ENCODE measurements at places on chromosomes 2 and 18.

DNA sequence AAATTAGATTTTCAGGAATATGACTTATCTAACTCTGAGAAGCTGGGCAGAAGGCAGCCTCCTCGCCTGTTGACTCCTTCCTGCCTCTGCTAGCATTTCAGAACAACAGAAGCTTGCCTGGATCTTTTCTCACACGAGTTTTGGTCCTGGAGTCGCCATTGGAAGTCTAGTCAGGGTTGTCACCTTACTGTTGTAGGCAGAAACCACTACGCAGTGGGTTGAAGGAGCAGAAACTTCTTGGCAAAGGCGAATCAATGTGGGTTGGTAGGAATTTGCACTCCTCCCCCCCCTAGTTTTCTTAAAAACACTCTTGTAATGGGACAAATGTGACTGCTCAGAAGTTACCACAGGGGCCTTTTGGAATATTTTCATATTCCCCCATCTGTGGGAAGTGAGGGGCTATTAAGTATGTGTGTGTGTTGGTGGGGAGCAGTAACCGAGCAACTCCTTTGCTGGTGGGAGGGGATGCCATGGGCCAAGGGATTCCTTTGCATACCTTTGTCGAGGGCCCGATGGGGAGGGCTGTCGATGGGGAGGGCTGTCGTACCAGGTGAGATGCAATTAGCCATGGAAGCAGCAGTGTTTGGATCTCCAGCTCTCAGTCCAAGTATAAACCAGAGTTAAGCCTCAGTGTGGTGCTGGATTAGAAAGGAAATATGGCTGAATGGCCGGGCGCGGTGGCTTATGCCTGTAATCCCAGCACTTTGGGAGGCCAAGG is 117.4 kb downstream of the FMNL2 start:
- no peak for DNase-seq

GRCh38 chr2:42764096-42764495 is at the start of gene OXER1:
Gene OXER1, minus strand, starts transcription at chr2:42764135. Its CDS starts 73 bp downstream, at chr2:42764062.
- no peak for DNase-seq

GRCh38 chr2:31328026-31328425 is 86.5 kb downstream of the XDH start:
- DNase-seq: no peak

GRCh38 chr18:46397174-46397573 is 259.8 kb downstream of the LOXHD1 start:
- DNase-seq: no peak

DNA sequence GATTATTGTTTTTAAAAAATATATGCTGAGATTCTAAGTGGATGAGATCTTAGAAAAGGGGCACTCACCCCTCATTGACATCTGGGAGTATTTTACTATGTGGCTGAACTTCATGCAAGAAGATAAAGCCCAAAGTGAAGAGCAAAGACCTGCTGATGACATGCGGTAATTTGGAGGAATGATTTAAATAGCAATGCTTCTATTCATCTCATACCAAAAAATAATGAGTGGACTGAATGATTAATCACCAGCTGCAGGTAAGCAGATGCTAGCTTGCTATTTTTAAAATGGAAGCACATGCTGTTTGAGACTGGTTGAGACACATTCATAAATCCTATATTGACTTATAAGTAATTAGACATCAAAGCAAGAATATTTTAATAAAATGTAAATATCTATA is 12.7 kb upstream of the CDK15 start:
- DNase-seq: no peak

DNA sequence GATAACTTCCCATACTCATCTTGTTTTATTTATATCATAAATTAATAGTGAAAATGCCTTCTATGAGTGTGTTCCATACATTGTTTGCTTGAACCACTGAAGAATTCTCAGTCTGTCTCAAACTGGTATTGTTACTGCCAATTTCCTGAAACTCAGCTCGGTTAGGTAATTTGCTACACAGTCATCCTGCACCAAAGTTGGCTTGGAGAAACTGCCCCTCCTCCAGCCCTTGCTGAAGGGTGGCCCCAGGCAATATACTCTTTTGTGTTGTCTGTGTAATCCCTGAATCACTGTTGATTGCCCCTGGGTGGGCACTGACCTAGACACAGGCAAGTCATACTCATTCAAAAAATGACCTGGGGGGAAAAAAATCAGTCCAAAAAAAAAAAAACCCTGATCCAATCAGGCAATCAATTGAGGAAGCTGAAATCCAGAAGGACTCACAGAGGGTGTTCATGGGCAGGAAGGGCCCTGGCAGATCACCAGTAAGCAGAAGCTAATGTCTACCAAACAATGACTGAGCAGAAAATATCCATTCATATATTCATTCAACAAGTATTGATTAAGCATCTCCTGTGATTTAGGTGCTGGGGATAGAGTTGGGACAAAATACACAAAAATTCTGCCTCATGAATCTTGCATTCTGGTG is 3.8 kb upstream of the SESTD1 start:
- DNase-seq: no peak

DNA sequence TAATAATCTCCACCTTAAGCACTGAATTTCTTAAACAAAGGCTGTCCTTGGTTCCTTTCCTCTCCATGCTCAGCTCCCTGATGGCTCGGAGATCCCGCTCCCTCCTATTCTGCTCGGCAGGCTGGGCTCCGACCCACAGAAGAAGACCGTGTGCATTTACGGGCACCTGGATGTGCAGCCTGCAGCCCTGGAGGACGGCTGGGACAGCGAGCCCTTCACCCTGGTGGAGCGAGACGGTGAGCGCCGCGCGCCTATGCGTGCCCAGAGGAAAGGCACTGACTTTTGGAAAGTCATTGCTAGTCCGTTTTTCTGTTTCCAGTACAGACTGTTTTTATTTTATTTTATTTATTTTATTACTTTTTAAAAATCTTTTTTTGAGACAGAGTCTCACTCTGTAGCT is 9.6 kb downstream of the CNDP2 start:
- no peak for DNase-seq

GRCh38 chr2:235098269-235098668 is 146.5 kb downstream of the SH3BP4 start:
- no peak for DNase-seq

- DNase-seq: no peak
These were observed 21.4 kb downstream of the CHMP1B start for GRCh38 chr18:11872479-11873136.

- no peak for DNase-seq
These were observed 10.5 kb upstream of the IKZF2 start for GRCh38 chr2:213161759-213162515.

DNA sequence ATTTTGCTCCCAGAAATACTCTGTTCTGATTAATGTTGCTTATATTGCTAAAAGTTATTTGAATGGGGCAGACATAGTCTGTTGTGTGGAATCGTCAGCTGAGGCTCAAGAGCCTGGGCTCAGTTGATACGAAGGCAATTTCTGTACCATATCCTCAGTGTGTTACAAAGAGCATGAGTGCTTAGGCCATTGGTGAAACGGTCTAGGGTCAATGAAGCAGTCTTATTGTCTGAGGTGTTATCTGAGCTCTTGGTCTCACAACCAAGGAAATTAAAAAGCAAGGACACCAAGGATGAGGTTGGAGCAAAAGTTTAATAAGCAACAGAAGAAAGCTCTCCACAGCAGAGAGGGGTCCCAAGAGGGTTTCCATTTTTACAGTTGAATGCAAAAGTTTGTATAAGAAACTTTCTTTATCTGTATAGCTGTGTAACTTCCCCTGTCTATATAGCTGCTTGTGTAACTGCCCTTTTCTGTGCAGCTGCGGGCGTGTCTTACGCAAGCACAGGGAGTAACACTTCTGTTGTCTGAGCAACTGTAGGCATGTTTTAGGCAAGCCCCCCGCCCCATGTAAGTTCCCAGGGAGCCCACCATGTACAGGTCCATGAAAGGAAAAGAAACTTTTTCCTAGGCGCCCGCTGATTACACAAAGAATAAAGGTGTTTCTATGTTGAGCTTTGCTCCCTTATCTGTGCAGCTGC is 40.6 kb upstream of the DSC1 start:
- no peak for DNase-seq

DNA sequence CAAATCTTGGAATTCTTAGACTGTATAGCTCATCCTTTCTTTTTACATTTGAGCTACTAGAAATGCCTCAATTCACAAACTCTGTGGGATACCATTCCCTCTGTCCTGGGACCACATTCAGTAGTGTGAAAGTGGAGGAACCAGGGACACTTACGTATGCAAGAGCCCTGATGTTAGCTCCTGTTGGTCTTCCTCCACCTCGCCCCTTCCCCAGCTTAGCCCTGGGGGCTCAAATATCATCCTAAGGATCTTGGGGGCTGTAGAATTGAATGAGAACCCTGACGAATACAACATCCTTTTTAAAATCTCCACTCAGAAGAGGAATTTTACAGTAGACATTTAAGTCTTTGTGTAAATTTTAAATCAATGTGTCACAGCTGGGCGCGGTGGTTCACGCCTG is 65.2 kb upstream of the RAPH1 start:
- no peak for DNase-seq

DNA sequence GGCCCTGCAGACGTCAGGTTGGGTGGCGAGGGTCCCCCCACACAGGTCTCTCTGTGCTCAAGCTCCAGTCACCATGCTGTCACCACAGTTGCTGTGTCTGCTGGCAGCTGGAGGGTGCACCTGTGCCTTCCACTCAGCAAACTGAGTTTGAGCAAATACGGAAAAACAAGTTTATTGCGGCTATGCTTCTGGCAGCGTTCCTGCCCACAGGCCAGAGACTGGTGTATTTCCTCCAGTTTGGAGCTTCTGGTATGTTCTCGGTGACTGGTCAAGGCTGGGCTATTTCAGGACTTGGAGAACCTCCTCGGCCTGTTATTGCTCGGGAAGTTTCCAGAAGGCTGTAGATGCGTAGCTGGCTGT is 132.6 kb downstream of the SEPTIN10 start:
- no peak for DNase-seq
